T-helper 2 cell treated with Interferon-gamma antibody and Interleukin-4, amounts not matched to agents 5 μg/mL and 100 μg/mL, for 36 hours (primary cell): ENCODE measurements at places on chromosomes 5 and 9.

- DNase-seq, result peak; percentile 32
Measured at GRCh38 chr5:40333459-40334241, 346.1 kb upstream of the PTGER4 start.

GRCh38 chr5:14753292-14753691, 88.8 kb downstream of the OTULIN start:
- DNase-seq, result no peak

DNA sequence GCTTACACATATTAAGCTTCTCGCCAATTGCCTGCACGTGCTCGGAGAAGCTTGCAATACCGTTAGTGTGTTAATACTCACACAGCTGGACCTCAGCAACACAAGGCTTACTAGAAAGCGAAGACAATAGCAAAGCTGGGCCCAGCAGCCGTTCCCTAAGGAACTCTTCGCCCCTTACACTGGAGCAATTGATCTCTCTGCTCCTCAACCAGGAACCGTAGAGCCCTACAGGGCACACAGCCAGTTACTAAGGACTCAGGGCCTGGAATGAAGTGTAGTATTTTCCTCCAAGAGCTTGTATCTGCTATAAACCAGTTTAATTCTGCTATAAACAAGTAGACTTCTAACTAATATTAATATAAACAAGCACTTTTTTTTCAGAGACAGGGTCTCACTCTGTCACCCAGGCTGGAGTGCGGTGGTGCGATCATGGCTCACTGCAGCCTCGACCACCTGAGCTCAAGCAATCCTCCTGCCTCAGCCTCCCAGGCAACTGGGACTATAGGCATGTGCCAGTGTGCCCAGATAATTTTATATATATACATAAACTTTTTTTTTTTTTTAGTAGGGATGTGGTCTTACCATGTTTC, 67.0 kb upstream of the SIMC1 start:
- no peak for DNase-seq

DNA sequence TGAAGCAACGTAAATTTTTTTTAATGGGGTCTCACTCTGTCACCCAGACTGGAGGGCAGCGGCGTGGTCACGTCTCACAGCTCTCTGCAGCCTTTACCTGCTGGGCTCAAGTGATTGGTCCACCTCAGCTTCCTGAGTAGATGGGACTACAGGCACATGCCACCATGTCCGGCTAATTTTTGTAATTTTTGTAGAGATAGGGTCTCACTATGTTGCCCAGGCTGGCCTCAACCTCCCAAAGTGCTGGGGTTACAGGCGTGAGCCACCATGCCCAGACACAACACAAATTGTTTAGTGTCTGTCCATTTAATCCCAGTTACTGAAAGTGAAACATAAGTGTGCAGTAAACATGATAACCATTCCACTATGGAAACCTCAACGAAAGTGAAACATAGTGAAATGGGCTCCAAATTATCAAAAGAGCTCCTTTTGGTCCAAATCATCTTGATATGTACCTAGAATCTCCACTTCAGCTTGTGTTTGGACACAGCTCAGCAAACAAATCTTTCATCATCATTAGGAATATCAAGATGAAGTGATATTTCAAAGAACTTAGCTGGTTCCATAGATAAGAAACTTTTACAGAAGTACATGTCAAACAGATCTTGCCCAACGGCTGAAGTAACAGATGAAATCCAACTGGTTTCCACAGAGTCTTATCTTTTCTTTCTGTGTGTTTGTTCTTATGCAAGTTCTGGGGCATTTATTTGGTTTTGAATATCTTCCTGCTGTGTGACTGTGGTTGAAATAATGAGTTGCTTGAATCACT, 41.2 kb upstream of the PLPP1 start:
- DNase-seq, result no peak

DNA sequence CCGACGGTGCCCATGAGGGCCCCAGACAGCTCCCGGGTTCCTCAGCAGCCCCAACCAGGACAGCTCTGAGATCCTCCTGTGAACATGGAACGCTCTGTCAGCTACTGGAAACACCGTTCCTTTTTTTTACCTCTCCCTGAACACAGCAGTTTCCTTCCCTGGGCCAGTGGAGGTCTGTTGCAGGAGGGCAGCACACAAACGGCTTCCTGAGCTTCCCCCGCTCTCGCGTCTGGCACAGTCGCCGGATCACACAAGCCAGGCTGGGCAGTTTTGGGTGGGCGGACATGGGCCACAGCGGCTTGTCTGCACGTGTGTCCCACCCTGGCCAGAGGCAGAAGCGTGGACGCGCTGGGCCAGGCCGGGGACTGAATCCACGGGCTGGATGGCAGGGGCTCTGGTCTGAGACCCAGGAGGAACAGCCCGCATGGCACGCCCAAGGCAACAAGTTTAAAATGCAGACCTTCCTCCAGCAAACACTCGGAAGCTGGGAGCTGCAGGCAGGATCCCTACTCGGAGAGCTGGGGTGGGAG, 106.8 kb upstream of the SARDH start:
- DNase-seq, result no peak

DNA sequence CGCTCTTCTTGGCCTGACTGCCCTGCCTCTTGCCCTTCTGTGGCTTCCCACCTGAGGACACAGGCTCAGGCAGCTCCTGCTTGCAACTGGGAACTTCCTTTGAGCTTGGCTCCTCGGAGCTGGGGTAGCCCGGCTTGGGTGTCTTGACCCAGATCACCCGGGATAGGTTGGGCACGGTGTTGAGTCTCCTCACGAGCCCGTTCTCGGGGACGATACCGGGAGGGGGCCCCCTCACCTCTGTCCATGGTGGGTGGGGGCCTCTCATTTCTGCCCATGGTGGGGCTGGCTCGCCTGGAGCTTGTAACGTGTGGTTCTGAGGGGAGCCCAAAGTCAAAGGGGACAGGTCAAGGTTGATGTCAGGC, 7.8 kb upstream of the DDX41 start:
- DNase-seq, result no peak

DNA sequence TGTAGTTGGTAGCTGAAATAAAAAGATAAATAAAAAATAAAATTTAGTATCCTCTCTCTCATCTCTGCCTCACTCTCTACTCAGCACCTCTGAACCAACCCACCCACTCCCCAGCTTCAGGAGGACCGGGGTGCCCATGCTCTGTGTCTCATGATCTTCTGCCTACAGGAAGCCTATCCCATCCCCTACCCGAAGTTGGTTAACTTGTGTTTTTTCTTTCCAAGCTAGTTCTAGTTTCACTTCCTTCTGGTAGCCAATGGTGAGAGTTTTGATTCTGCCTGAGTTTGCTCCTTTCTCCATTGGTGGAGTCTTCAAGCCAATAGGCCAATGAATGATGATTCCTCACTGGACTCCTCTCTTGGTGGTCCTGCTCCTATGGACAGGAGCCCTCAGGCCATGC, 32.1 kb downstream of the SNX24 start:
- no peak for DNase-seq

DNA sequence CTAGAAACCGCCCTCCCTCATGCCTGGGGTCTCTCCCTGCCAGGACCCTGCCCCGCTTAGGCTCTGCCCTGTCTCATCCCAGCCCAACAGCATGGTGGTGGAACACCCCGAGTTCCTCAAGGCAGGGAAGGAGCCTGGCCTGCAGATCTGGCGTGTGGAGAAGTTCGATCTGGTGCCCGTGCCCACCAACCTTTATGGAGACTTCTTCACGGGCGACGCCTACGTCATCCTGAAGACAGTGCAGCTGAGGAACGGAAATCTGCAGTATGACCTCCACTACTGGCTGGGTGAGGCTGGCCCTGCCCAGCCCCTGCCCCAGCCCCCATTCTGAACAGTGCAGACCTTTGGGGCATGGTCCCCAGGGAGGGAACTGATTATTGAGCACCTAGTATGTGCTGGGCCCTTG, 33.9 kb downstream of the GSN start:
- no peak for DNase-seq

DNA sequence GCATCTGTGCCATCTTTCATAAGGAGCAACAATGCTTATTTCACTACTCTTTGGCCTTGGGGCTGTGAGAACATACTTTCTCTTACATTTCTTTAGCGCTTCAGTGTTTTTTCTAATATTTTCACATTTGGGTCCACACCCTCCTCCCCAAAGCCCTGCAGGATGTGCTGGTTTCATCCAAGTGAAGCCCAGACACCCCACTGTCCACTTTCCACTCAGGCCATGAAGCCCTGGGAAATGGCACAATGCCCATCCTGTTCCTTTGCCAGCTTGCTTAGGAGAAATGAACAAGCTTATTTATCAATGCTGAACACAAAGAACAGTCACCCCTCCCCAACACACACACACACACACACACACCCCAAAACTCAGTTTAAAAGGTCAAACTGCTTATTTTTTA, 17.3 kb upstream of the TMOD1 start:
- DNase-seq, result no peak

GRCh38 chr9:83006378-83006777, 56.6 kb downstream of the RASEF start:
- no peak for DNase-seq

DNA sequence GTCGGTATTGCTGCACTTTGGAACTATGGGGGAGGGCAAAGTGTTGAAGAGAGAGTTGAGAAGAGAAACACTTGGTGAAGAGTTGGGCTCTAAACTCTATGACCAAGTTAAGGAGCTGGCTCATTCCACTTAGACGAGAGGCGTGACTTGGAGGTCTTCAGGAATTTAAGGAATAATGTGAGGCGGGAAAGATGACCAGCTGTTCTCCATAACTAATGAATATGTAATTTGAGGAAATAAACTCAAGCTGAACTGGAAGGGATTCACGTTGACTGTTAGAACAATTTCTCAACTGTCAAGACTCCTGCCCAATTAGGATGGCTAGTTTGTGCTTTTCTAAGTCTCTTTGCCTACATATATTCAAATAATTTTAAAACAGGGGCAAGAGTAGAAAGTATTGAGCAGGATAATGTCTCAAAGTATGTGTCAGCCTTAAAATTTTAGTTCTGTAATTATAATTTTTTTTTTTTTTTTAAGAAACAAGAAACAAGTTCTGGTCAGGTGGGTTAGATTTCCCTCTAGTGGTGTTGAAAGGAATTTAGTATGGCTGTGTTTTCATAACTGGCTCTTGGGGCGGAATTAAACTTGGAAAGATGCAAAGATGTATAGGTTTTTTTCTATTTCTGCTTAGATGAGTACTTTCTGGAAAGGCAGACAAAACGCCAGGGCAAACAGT, 33.4 kb downstream of the TMEM252 start:
- DNase-seq, result no peak

GRCh38 chr5:53917826-53918225, 357.4 kb downstream of the NDUFS4 start:
- no peak for DNase-seq

DNA sequence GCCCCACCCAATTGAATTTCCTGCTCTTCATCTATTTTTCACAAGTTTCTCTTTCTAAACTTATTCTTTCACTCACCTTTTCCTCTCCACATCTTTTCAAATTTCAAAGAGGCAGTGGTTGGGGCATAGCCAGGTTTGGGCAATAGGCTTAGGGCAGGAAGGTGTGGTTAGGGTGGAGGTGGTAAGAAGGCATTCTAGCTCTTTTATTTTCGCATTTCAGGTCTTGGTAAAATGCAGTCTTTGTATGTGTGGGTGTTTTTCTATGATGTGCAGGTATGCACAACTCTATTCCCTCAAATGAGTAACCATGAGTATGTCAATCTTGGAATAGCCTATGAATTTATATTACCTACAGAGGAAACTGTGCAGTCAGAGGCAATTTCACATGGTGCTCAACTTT, 129.8 kb upstream of the IFNE start:
- no peak for DNase-seq

GRCh38 chr5:41835645-41836044, 34.6 kb downstream of the OXCT1 start:
- DNase-seq, result peak; percentile 57

GRCh38 chr9:97543561-97543960, 42.1 kb downstream of the TMOD1 start:
- DNase-seq, result no peak

GRCh38 chr5:126499853-126500342, 76.7 kb downstream of the GRAMD2B start:
- no peak for DNase-seq

DNA sequence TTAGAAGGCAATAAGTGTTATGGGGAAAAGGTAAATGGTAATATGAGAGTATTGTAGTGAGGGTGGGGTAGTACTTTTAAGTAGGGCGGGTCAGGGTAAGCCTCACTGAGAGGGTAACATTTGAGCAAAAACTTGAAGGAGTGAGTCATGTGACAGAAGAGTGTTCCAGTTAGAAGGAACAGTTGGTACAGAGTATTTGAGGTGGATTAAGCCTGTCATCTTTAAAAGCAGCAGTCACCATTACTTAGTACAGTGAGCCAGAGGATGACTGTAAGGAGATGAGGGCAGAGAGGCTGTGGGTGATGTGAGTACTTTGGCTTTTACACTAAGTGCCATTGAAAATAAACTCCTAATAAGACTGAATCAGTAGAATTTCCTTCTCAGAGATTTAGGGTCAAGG, 54.8 kb downstream of the UBAP1 start:
- DNase-seq, result no peak

GRCh38 chr5:150320044-150320613, 17.4 kb upstream of the ARSI start:
- no peak for DNase-seq

- DNase-seq, result no peak
Measured at GRCh38 chr5:127290019-127290945, at the start of gene MEGF10. Gene MEGF10 (plus strand): TSS chr5:127290796. CDS start chr5:127331309, 40,513 bp downstream.

- no peak for DNase-seq
Measured at GRCh38 chr5:169423580-169424278, 122.8 kb upstream of the SLIT3 start.

- no peak for DNase-seq
Measured at GRCh38 chr9:8863886-8864544, 1064.4 kb upstream of the DMAC1 start.

DNA sequence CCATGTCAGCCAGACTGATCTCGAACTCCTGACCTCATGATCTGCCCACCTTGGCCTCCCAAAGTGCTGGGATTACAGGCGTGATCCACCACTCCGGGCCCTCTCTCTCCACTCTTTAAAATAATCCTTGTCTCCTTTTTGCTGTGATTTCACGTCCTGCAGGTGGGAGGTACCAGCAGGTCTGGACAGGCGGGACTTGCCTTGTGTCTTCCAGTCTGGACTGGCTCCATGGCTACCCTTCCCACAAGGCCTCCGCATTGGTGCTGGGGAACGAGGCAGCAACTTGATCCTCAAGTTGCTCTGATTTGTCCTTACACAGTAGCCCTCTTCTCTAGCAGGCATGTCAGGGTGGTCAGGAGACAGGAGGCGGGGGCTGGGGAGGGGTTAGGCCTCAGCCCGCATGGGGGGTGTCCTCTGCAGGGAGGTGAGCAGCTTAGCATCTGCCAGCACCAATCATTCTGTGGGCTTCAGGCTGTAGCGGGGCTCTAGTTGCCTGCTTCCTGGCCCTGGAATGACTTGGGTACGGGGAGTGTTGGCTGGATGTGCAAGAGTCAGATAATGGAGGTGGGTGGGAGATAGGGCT, 54.3 kb downstream of the TENT4A start:
- DNase-seq, result no peak

GRCh38 chr9:136093995-136094881, 851 bp downstream of the NACC2 start:
- DNase-seq, result no peak

- peak; percentile 54 for DNase-seq
Measured at GRCh38 chr9:86098824-86099700, at the start of gene GOLM1. Gene GOLM1 (minus strand): TSS chr9:86099558. CDS start chr9:86079320, 20,238 bp downstream.

GRCh38 chr5:30436691-30437090, 756.8 kb upstream of the CDH6 start:
- DNase-seq, result no peak
